Urothelium cell line (cell line): ENCODE measurements at places on chromosomes 1 and 21.

DNA sequence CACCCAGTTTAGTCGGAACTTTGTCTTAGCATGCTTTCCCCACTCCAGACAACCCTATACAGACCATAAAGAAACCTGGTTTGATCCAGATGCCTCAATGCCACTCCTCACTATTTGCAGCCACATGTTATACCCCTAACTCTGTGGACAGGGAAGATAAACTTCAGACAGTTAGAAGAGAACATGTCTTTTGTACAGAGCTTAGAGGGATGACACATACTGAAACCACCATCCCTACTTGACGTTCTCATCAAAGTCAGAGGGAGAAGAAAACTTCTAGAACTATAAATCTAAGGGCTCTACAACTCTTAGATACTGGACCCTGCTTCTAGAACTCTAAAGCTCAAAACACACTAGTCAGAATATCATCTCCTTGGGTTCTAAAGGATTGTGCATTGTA is 3.7 kb downstream of the SYT6 start:
- DNase-seq: no peak

GRCh38 chr1:230054092-230054749 is 12.8 kb upstream of the GALNT2 start:
- DNase-seq: no peak

- no peak for DNase-seq
Observed at GRCh38 chr1:195979646-195980045, 628.6 kb downstream of the KCNT2 start.

DNA sequence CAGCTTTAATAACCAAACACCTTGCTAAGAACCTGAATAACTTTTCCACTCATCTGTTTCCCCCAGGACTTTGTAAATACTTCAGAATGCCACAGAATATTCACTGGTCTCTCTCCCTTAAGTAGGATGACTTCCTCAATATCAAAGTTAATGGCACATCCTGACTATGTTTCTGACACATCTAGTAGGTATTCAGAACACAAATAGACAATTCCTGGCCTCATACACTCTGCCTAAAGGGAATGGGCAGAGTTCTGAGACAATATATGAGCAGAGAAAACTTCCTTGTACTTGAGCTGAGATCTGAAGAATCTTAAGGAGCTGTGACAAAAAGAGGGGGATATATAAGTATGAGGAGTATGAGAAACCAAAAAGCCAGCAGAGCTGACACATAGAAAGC is 34.8 kb downstream of the ANKRD13C start:
- peak; percentile 4 for DNase-seq

DNA sequence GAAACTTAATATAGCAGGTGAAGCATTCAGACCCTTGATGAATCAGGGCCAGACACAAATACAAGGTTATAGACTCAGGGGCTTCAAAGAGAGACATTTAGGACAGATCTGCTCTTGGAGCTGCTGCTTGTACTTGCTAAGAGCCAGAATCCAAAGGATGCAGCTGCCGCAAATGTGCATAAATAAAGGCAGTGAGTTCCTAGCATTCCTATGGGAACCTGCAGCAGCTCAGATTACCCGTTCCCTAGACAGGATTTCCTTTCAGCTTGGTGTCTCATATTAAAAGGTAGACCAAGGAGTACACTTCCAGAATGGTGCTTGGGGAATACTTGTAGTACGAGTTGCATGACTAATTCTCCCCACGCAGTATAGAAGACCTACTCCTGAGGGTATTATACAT is 9.7 kb upstream of the LRRC53 start:
- peak; percentile 27 for DNase-seq

DNA sequence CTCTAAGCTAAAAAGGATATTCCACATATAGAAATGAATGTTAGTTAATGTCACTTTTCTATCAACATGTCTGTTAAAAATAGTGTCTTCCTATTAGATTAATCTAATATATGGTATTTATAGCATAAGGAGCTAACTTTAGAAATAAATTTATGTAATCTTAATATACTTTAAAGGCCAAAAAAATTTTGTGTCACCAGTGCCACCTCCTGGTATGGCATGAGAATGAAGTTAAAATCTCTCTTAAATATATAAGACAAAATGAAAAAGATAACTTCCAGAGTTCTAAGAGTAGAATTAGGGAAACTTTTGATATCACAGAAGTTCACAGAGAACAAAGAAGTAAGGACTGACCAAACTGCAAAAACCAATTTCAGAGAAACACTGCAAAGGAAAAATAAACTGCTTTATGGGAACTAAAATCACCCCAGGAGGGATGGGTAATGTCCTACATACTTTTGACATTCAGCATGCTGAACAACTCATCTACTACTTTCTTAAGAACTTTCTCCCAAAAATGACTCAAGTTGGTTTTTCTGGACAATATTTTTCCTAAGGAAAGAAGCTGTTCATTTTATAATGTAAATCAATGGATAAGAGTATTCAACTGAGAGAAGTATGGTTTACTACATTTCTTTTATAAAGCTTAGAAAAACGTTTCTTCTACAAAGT is 82.8 kb downstream of the TRIM33 start:
- DNase-seq: no peak

- no peak for DNase-seq
Observed at GRCh38 chr1:114316204-114316603, 162.5 kb upstream of the SYT6 start.

- DNase-seq: no peak
Observed at GRCh38 chr1:80633947-80634706, 1166.6 kb upstream of the ADGRL2 start.

- no peak for DNase-seq
Observed at GRCh38 chr1:174726880-174727585, 272.7 kb upstream of the CACYBP start.

GRCh38 chr1:62735491-62736171 is 47.4 kb upstream of the DOCK7 start:
- DNase-seq: peak; percentile 26
